SJCRH30 (cell line): ENCODE measurements at places on chromosomes 1 and 21.
A peak's percentile ranks its signal among the peaks of the same experiment; 100 is the strongest.

GRCh38 chr1:23557471-23558124, 1.7 kb downstream of the ID3 start:
- DNase-seq: no peak

DNA sequence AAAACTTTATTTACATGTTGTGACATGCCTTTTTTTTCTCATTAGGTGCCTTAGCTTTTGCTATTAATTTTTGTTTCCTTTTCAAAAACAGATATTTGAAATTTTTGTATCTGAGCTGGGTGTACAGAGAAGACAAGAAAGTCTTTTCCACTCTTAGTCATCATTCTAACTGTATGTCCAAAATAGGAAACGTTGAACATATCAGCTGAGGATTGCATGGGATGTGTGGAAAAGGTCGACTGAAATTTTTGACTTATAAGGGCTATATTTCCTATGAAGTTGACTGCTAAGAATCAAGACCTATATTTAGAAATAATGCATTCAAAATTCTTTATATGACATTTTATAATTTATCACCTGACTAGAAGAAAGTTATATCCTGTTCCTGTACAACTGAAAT, 270.0 kb upstream of the ZRANB2 start:
- DNase-seq: no peak

GRCh38 chr21:43716376-43717165, 2.4 kb upstream of the PDXK start:
- DNase-seq: peak; percentile 64

DNA sequence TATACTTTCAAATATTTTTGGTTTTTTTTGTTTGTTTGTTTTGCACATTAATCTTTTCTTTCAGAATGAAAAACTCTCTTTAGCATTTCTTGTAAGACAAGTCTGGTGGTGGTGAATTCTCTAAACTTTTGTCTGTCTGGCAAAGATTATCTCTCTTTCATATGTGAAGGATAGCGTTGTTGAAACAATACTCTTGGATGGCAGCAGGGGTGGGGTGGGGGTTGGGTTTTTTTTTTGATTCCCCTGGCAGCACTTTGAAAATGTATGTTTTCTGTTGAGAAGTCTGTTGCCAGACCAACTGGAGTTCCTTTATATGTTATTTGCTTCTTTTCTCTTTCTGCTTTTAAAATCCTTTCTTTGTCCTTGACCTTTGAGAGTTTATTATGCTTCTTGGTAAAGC, 160.2 kb downstream of the VAV3 start:
- DNase-seq: no peak
